ENCODE measurements at places on chromosomes 1 and 21.

- DNase-seq, result no peak
These were observed 24.4 kb downstream of the BRWD1 start for GRCh38 chr21:39288987-39289386.

GRCh38 chr1:5989731-5990271 lies 2.4 kb downstream of the NPHP4 start:
- no peak for DNase-seq

GRCh38 chr1:216640100-216640499 lies 83.1 kb downstream of the ESRRG start:
- DNase-seq, result no peak

DNA sequence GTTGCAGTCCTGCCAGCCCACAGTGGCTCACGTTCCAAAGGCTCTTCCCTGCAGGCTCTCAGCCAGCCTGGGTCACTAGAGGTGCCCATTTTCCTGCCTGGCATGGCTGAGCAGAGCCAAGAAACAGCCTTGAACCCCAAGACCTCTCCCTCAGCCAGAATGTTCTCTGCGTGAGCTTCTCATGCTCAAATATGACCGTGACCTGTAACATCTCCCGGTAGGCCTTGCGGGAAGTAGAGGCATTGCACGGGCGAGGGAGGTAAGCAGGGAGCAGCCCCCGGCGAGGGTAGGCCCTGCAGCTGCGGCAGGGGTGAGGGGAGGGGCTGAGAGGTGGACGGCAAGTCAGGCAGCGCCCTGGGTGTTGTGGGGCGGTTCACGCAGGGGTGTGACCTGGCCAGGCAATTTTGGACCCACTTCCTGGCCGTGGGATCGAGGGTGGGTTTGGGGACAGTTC lies 20.0 kb downstream of the RRP1 start:
- DNase-seq, result no peak

DNA sequence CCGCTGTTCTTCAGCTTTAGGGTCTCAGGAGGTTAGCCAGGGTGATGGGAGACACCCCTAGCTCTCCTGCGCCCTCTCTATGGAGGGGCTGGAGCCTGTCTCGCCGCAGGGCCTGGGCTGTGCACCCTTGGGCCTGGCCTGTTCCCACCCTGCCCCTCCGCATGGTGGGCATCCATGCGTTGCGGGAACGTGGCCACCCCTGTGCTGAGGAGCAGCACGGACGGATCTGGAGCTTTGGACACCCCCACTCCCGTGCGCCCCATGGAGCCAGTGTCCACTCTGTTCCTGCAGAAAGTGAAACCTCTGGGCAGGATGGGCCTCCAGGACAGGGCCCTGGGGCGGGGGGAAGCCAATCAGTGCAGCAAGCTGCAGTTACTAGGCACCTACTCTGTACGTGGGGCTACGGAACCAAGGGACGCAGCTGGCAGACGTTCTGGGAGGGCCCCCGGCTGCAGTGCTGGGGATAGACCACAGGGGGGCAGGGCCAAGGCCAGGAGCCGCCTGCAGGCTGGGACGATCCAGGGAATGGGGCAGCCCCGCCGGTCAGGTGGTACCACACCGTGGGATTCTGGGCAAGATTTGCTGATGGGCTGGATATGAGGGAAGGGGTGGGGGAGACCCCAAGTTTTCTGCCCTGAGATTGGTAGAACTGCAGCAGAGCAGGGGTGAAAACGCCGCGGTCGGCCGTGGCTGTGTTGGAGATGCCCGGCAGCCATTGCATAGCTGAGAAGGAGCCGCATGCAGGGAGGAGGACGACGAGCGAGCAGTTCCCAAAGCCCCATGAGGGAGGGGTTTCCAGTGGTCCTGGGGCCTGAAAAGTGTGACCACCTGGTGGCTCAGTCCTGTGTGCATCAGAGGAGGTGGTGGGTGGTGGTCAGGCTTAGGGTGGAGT lies 43.3 kb downstream of the TP73 start:
- DNase-seq, result no peak

DNA sequence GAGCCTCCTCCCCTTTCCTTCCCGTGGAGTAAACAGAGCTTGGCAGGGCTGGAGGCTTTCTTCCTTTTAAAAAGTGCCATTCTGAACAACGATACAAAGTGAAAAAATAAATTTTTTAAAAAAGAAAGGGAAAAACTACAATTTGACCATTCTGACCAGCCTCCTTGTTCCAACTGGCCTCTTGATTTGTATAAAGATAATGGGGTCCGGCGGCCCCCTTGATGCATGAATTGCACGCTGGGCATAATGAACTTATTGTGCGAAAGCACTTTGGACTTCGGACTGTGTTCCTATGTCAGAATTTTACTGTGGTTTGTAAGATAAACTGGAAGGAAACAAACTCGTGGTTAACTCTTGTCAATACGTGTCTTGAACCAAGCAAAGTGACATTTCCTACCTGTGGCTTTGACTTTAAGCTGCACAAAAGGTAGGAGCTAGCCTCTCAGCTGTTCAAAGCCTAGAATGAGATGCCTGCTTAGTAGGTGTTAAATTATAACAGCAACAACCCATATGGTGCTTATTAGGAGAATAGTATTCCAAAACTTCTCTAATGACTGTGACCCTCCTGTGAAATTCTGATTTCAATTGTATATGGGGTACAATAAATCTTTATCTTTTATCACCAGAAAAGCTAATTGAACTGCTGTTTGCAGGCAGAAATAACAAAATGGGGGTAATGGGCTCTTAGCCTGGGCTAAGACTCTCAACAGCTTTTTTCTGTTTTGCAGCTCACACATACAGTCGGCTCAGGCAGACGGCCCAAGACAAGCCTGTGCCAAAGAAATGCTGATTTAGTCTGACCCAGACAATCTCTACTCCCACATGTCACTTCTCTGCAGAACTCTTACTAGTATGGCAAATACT lies 9.3 kb downstream of the IRF2BP2 start:
- no peak for DNase-seq

GRCh38 chr1:75548721-75549480 lies 62.0 kb downstream of the SLC44A5 start:
- DNase-seq, result no peak

DNA sequence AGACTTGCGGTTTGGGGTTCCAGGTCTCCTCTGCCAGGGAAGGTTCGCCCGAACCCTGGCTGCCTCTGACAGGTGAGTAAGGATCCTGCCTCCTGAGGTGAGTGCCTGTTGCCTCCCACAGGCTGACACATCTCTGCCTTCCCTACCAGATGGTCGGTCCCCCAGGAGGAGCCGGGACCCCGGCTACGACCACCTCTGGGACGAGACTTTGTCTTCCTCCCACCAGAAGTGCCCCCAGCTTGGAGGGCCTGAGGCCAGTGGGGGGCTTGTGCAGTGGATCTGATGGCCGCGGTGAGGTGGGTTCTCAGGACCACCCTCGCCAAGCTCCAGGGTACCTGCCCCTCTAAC lies 7.6 kb downstream of the PERM1 start:
- DNase-seq, result no peak

DNA sequence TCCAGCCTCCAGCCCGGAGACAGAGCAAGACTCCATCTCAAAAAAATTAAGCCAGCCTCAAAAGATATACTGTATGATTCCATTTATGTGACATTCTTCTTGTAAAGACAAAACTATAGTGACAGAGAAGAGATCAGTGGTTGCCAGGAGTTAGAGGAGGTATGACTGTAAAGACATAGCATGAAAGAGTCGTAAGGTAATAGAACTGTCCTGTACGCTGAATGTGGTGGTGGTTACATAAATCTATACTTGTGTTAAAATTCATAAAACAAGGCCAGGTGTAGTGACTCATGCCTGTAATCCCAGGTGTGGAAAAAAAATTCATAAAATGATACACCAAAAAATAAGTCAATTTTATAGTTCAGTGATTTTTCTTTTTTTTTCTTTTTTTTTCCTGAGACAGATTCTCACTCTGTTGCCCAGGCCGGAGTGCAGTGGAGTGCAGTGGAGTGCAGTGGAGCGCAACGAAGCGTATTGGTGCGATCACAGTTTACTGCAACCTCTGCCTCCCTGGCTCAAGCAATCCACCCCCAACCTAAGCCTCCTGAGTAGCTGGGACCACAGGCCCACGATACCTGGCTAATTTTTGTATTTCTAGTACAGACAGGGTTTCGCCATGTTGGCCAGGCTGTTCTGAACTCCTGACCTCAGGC lies 84.9 kb upstream of the CXADR start:
- no peak for DNase-seq

DNA sequence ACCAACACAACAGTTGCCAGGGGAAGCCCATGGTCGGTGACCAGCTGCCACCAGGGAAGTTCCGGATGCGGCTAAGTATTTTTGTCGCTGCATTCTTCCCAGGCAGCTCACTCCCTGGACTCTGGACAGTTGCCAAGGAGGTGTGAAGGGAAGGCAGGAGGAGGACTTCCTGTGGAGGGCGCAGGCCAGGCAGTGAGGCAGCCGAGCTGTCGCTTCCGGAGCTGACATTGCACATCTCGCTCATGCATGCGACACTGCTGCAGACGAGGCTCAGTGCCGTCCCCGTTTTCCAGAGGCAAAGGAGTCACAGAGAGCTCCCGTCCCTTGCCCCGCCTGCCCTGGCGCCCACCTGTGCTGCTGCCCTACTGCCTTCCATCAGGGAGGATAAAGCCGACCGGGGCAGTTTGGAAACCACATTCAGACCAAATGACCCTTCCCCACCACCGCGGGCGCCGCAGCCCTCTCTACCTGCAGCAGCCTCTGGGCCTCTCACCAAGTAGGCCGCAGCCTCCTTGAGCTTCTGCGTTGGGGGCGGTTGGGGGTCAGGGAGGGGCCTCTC lies 81.4 kb downstream of the NENF start:
- no peak for DNase-seq

DNA sequence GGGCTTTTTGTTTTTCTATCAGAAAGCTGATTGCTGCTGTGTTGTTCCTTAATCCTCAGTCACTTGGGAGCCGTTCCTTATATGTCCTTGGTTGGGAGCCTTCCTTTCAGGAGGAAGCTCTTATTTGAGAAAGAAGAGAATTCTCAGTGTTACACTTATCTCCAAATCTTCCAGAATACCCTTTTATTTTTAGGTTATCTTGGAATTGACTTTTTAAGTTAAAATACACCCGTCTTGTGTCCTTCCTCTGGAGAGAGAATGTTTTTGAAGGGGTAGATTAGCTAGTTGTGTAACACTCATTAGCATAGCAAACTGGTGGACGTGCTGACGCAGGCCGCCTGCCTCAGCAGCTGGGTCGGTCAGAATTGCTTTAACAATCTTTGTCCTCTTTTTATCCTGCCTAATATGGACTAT lies 42.1 kb downstream of the LRRC8B start:
- DNase-seq, result no peak

All from NCI-H2081 treated with DMSO at 0.1 percent for 48 hours (cell line).